ENCODE measurements at places on chromosomes 4 and X.
A peak's percentile ranks its signal among the peaks of the same experiment; 100 is the strongest.

DNA sequence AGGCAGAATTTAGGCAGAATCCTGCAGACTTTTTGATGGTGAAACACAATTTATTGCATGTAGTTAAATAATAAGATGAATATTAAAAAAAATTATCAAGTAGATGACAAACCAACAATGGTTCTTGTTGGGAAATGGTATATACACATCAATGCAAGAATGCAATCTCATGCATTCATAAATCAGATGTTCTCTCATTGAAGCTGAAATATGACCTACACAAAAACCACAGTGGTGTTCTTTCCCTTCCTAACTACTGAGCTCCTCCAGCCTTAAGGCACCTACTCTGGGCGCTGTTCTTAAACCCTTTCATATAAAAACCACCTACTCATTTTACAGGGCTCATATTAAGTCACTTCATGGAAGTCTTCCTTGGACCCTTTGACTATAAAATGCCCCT, 64.1 kb downstream of the ANTXR2 start:
- no peak for DNase-seq

DNA sequence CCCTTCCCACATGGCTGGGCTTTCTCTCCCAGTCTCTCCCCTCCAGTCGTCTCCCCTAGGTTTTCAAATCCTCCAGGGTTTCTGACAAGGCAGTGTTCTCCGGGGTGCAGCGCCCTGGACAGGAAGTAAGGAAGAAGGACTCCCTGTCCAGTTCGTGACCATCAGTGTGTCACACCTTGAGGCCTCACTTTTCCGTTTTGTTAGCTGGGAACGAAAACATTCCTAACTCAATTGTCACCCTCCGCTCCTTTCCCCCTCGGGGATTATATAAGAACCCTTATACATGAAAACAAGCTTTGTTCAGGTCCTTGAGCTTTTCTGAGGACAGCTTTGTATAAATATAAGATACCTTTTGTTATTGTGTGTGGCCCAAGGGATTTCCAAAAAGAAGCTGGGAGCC, 92.1 kb downstream of the KDR start:
- no peak for DNase-seq

GRCh38 chr4:128670513-128670912, 139.0 kb upstream of the JADE1 start:
- DNase-seq = no peak

GRCh38 chr4:24792552-24792951, 2.8 kb upstream of the SOD3 start:
- DNase-seq = no peak

DNA sequence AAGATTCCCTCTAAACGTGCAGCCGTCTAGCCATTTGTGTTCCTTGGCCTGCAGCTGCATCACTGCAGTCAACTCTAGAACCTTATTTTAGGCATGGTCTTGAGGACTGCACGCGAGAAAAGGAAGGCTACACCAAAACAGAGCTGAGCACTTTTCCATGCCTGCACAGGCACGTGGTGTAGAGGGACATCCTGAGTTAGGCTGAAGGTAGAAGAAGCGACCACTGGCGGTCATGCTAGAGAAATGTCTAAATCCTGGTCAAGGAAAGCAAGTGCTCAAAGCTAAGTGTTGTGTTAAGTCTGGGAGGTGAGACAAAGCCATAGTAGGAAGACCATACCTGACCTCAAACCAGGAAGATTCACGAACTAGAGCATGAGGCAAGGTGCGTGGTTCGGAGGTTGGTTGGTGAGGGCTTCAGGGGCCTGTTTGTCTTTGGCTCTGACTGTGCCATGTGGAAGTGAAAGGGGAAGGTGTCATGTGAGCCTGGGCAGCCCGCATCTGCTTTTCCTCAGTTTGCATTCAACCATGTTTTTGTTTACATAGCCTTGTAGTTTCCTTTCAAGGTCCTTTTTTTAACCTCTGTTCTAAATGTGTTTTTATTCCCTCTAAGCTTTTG, 203.8 kb downstream of the AASDH start:
- no peak for DNase-seq

DNA sequence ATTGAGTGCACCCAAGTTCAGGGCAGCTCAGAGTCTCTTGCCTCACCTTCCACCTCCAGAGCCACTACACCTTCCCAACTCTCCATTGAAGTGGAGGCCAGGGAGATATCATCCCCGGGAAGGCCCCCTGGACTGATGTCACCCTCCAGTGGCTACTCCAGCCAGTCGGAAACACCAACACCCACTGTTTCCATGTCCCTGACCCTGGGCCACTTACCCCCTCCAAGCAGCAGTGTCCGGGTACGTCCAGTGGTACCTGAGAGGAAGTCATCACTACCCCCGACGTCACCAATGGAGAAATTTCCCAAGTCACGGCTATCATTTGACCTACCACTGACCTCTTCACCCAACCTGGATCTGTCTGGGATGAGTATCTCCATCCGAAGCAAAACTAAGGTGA, 7.8 kb upstream of the RTL5 start:
- no peak for DNase-seq

GRCh38 chr4:45004847-45005565, 278.6 kb upstream of the GNPDA2 start:
- DNase-seq = no peak

GRCh38 chr4:13928214-13928613, 300.7 kb upstream of the BOD1L1 start:
- no peak for DNase-seq

- DNase-seq = no peak
These were observed 469.0 kb upstream of the ATOH1 start for GRCh38 chr4:93359586-93359985.

DNA sequence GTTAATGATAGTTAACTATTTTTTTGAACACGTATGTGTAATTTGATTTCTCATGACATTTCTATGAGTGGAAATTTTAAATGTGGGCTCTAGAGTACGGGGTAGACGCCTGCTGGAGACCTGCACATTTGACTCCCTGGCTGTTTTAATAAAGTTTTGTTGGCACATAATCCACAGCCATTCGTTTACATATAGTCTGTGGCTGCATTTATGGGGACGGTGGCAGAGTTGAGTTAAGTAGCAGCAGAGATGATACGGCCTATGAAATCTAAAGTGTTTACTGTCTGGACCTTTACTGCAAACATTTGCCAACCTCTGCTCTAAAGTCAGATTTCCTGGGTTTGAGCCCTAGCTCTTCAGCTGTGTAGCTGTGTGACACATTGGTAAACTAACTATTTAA, 118.8 kb downstream of the CHRNA9 start:
- DNase-seq = no peak

DNA sequence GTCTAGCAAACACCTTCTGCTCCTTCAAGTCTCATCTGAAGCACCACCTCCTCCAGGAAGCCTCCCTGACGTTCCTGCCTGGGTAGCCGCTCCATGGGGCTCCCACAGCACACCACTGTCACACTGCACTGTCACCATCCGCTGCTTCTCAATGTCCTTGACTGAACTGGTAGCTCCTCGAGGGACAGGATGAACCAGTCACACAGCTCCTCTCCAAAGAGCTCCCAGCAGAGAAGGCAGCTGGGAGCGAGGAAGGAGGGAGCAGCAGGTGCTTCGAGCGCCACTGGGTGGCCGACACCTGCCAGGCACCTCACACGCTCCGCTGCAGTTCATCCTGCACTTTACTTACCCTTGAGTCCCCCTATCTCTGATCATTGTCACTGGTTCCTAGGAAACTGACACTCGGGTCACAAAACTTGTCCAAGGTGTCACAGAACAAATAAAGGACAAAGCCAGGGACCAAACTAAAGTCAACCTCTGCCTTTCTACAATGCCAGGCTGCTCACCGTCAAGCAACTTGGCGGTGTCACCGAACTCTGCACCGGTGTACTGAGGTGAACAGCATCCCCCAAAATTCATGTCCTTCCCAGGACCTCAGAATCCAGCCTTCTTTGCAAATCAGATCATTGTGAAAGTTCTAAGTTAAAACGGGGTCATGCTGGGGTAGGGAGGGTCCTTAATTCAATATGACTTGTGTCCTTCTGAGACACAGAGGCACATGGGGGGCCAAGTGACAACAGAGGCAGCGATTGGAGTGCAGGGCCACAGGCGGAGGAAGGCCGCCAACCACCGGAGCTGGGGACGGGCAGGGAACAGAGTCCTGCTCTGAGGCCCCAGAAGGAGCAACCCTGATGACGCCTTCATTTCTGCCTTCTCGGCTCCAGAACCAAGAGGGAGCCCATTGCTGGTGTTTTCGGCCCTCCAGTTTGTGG, 5.5 kb upstream of the S100P start:
- no peak for DNase-seq

DNA sequence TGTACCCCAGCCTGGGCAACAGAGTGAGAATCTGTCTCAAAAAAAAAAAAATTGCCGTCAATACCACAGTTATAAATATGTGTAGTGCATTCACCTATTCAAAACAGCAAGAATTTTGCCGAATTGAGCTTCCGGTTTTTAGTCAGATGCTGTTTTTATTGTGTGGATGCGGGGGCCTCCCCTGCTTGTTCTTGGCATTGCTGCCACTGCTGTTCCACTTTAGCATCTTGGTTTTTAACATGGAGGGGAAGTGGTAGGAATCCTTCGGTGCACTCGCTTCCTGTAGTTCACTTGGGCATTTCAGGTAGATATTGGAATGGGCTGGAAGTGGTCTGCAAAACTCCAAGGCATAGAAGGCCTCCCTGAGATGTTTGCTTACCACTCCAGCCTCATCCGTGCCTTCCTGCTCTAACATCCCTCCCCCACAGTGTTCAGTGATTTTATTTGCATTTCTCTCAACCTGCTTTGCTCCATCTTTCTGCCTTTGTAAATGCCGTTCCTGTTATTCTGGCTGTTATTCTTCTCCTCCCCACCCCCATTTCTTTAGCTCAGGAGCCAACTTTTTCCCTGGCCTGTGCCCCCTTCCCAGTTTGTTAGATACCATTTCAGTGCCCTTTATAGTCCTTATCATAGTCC, 25.5 kb downstream of the MOB1B start:
- no peak for DNase-seq

- no peak for DNase-seq
These were observed 479.5 kb downstream of the SPRY1 start for GRCh38 chr4:123876143-123876542.

- DNase-seq = no peak
These were observed 11.1 kb upstream of the EREG start for GRCh38 chr4:74353858-74354257.

DNA sequence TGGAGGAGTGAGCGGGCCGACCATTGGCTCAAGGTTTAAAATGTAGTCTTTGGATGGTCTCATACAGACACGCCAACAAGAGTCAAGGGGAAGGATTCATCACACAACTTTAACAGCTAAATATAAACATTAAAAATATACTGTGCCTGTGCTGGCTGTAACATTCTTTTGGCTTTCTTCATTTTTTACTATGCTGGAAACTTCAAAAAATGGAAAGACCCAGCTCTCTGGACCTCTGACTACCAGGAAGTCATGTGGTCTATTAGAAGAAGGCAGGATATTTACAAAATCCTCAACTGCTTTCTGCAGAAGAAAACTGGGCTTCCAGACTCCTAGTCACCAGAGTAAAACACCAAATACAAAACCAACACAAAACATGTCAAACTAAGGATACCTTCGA, 49.8 kb upstream of the KLF3 start:
- DNase-seq = no peak

DNA sequence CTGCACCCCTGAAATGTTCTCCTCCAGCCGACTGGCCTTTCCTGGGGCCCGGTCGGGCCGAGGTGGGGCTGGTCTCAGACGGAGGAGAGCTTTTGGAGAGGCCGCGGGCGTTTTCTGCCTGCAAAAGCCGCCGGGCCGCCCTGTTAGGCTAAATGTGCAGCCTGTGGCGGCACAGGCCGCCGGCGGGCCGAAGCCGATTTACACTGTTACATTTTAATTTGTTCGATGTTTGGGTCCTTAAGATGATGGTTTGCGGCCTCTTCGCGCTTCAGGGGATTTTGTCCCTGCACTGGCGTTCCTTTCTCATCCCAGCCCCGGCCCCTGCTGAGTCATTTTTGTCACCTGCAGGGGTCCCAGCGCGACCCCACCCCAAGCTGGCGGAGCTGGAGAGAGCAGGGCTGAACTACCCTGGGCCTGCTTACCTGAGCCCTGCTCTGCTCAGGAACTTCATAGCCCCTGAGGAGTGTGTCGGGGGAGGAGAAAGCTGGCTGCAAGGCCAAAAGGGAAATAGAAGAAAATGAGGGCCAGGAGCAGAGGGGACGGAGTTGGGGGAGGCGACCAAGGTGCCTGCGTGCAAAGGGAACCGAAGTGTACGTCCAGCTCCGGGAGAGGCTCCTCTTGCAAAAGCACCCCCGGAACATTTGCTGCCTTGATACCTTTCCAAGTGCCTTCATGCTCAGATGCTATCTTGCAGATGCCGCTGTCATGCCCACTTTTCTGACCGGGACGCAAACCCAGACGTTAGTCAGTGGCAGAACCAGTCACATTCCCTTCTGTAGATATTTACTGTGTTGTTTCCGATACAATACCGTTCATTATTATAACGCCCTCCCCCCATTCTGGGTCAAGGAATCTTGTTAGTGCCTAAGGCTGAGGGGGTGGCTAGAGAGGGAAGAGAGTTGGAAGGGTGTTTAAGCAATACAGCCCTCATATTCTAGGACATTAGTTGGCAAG, 977 bp upstream of the RBBP7 start:
- peak; percentile 16 for DNase-seq
